ENCODE measurements at places on chromosomes 6 and 20. TPM values are rescaled to one million over a fixed set of nuclear protein-coding genes. Genes with fewer than 3 reads are reported as not detected.

The CNKSR3 gene
- total RNA-seq = 19.3 TPM

The ARHGAP40 gene
- total RNA-seq = not detected

DNA sequence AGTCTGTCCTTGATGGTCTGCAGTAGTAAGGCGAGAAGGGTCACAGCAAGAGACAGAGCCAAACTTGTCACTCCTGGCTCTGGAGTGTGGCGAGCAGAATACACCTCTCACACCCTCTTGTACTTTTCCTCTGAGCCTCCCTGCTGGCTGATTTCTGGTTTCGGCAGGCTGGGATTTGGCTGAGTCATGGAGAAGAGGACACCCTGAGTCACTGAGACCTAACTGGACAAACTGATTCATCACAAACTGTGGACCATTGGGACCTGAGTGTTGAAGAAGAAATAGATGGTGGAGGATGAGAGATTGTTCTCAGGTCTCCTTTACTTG, 101.7 kb downstream of the F13A1 start:
- DNase-seq = no peak

DNA sequence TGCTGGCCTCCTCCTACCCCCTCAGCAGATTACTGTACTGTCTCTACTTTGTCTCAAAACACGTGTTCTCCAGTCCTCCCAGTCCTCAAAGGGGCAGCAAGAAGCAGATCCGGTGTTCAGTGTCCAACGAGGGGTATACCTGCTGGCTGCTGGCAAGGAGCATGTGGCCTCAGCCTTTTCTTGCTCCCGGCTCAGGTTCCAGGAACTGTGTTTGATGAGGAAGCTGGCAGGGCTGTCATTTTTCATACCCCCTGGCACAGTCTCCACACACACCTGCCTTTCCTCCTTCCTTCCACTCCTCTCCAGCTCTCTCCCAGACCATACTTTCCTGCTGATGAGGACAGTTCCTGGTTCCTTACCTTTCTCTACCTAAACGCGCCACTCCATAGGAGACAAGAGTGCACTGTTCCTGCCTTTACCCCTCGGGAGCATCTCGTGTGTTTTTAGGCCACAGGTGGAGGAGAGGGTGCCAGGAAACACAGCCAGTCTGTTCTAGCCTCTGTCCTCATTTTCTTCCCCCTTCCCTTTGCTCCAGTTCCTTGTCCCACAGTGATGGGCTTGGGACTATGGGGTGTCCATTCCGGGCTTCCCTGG, 77.2 kb downstream of the SSR1 start:
- peak; percentile 57 for DNase-seq

GRCh38 chr6:139029470-139030227, 1.1 kb downstream of the ABRACL start:
- peak; percentile 83 for DNase-seq

DNA sequence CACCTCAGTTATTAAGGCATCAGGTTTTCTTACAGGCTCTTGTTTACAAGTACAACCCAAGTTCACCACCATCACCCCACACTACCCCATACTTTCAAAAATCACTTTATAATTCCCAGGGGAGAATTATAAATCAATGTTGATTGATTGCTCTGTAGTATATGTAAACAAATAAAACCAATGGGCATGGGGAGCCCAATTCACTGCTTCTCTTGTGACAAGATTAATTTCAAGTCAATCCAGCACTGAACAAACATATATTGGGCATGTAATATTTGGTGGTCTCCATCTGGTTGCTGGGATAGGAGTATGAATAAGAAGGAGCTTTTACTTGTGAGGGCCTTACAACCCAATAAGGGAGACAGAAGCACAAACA, 95.8 kb downstream of the CLVS2 start:
- DNase-seq = no peak

Data from aorta (tissue), 5 donors.